Mononuclear cell (primary cell): ENCODE measurements at places on chromosomes 4 and X. TPM values are rescaled to one million over a fixed set of nuclear protein-coding genes. Genes with fewer than 3 reads are reported as not detected.

The FGFR3 gene
- under 0.01 TPM for total RNA-seq

The TLR10 gene
- 2.5 TPM for total RNA-seq

The ASIC5 gene
- total RNA-seq = not detected

The BBS7 gene
- 2.2 TPM for total RNA-seq

The CACNA1F gene
- 0.31 TPM for total RNA-seq

The USP17L30 gene
- total RNA-seq = not detected

The FSTL5 gene
- under 0.01 TPM for total RNA-seq

The ALB gene
- total RNA-seq = 0.31 TPM

The TMEM31 gene
- total RNA-seq = not detected

The ZNF674 gene
- 0.94 TPM for total RNA-seq

The SHISA3 gene
- not detected for total RNA-seq

The GC gene
- total RNA-seq = not detected

The PABPC1L2B gene
- not detected for total RNA-seq

The PDCL2 gene
- total RNA-seq = not detected

The RBM41 gene
- 10.9 TPM for total RNA-seq

The TKTL2 gene
- total RNA-seq = 0.42 TPM

The PAK3 gene
- total RNA-seq = 0.10 TPM

The RASSF6 gene
- total RNA-seq = 0.10 TPM

The CHRDL1 gene
- 0.10 TPM for total RNA-seq

The TEX11 gene
- not detected for total RNA-seq

The ADRA2C gene
- not detected for total RNA-seq

The PLP1 gene
- not detected for total RNA-seq

The GALNTL6 gene
- 0.10 TPM for total RNA-seq

The CYLC1 gene
- not detected for total RNA-seq

The NFXL1 gene
- 6.8 TPM for total RNA-seq

The PJA1 gene
- 15.8 TPM for total RNA-seq

The PGAM4 gene
- total RNA-seq = not detected

The SPOCK3 gene
- 0.10 TPM for total RNA-seq

The PPEF2 gene
- 0.63 TPM for total RNA-seq

The MAMLD1 gene
- total RNA-seq = 0.10 TPM

The UGT2A1 gene
- not detected for total RNA-seq

The SERTM2 gene
- total RNA-seq = under 0.01 TPM

The ATOH1 gene
- total RNA-seq = not detected

The TEX13B gene
- not detected for total RNA-seq

The AMTN gene
- not detected for total RNA-seq
